Stimulated activated CD8-positive, alpha-beta memory T cell treated with anti-CD3 and anti-CD28 coated beads, Interleukin-12 subunit alpha, Interleukin-12 subunit beta, amount 100 ng/mL, for 1 hour (primary cell): ENCODE measurements at places on chromosomes 1 and 21.

- DNase-seq, result no peak
These were observed 50.8 kb downstream of the ACBD3 start for GRCh38 chr1:226135709-226136108.

- DNase-seq, result no peak
These were observed 6.2 kb downstream of the WDR64 start for GRCh38 chr1:241658081-241658793.

DNA sequence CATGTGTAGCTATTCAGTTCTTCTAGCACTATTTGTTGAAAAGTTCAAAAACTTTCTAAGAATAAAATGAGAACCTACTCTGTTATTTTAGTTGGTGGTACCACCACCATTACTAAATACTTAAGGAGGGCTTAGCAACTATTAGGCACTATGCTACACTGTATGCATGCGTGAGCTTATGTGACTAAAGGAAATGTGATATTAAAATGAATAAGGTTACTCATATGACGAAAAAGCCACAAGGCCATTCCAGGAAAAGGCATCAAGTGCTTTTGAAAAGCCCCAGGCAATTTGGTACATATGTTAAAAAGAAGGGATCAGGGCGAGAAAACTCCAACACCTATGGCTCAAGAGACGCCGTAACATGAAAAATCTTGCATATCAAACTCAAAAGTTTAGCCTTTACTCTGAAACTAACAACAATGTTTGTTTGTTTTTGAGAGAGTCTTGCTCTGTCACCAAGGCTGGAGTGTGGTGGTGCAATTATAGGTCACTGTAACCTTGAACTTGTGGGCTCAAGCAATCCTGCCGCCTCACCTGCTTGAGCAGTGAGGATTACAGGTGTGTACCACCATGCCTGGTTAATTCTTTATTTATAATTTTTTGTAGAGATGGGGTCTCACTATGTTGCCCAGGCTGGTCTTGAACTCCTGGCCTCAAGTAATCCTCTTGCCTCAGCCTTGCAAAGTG, 42.5 kb downstream of the EPRS1 start:
- DNase-seq, result no peak

- no peak for DNase-seq
These were observed 21.5 kb upstream of the PADI3 start for GRCh38 chr1:17227358-17227915.

- no peak for DNase-seq
These were observed 146.9 kb downstream of the RHOU start for GRCh38 chr1:228882041-228882770.

DNA sequence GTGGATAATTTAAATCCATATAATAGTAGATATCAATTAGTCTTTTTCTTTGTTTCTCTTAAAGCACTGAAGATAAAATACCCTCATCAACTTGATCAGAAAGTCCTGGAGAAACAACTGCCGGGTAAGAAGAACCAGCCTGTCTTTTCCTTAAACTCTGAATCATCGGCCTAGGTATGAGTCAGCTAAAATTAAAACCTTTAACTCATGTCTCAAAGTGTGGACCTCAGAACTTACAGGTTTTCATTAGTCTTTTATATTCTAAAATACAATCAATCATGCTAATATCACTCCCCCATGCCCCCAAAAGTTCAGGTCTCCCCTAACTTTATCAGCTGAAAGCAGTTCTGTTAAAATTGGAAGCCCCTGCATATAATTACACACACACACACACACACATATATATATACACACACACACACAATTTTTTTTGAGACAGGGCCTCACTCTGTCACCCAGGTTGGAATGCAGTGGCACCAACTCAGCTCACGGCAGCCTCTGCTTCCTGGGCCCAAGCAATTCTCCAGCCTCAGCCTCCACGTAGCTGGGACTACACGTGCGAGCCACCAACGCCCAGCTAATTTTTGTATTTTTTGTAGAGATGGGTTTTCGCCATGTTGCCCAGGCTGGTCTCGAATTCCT, 61.3 kb downstream of the B3GALNT2 start:
- DNase-seq, result no peak

DNA sequence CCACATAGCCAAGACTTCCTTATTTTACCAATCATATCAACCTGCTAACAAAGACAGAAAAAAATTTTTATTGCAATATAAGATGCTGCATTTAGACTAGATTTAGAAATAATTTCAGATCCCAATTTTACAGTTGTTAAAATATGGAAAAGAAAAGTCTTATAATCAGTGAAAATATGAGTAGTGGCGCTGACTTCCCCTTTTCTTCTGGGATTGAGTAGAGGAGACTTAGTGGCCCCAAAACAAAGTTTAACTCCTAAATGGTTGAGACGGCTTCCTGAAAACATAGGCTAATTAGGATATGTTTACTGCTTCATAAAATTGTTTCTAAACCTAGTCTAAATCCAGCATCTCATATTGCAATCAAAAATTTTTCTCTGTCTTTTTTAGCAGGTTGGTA, 68.4 kb downstream of the RAB3GAP2 start:
- DNase-seq, result no peak

GRCh38 chr1:109151146-109151990, 37.5 kb downstream of the ELAPOR1 start:
- DNase-seq, result no peak
